ENCODE measurements at places on chromosomes 1 and 21.

GRCh38 chr1:173337126-173337525 lies 130.0 kb upstream of the TNFSF4 start:
- no peak for DNase-seq

DNA sequence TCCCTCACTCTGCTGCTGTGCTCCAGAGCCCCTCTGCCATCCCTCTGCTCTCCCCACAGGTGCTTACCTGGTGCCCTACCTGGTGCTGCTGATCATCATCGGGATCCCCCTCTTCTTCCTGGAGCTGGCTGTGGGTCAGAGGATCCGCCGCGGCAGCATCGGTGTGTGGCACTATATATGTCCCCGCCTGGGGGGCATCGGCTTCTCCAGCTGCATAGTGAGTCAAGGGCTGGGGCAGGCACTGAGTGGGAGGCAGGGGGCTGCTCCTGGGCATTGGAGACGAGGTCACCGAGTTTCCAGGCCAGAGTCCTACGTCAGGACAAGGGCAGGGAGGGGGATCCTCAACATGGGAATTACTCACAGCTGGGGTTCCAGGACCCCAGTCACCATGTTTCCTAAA lies 21.7 kb downstream of the SLC6A17 start:
- no peak for DNase-seq

- no peak for DNase-seq
These were observed 70.4 kb upstream of the SSBP3 start for GRCh38 chr1:54476530-54477109.

GRCh38 chr1:58396150-58396549 lies 150.4 kb downstream of the OMA1 start:
- no peak for DNase-seq

GRCh38 chr1:152461544-152461943 lies 47.5 kb upstream of the CRNN start:
- DNase-seq, result peak; percentile 65

GRCh38 chr21:39048064-39048463 lies 135.2 kb downstream of the PSMG1 start:
- DNase-seq, result no peak

GRCh38 chr1:154726443-154726842 lies 118.5 kb upstream of the ADAR start:
- peak; percentile 24 for DNase-seq

- no peak for DNase-seq
These were observed 7.5 kb upstream of the LEPR start for GRCh38 chr1:65412984-65413375.

DNA sequence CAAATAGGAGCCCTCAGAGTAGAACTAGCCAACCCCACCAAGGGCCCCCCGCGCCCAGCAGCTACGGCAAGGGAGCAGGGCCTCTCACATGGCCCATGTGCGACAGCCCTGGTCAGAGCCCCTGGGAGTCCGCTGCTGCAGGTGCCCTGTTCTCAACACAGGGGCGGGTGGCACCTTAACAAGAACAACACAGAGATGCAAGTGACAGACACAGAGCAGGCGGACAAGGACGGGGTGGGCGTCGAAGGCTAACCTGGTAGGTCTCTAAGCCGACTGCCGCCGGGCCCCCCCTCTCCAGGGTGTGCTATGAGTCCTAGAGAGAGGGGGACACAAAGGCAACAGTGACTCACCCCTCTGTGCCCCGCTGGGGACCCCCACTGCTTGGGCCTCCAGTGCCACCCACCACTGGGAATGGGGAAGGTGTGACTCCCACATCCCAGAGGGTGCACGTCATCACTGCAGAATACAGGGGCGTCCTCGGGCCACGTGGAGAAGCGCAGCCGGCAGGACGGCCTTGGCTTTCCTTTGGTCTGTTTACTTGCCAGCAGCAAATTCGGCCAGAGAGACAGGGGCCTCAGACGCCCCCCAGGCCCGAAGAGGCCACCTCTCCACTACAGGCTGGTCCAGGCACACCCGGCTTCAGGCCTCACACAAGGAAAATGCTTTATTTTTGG lies 44.8 kb downstream of the PRDM15 start:
- no peak for DNase-seq

- DNase-seq, result no peak
These were observed 166.3 kb upstream of the NR5A2 start for GRCh38 chr1:199861020-199861795.

DNA sequence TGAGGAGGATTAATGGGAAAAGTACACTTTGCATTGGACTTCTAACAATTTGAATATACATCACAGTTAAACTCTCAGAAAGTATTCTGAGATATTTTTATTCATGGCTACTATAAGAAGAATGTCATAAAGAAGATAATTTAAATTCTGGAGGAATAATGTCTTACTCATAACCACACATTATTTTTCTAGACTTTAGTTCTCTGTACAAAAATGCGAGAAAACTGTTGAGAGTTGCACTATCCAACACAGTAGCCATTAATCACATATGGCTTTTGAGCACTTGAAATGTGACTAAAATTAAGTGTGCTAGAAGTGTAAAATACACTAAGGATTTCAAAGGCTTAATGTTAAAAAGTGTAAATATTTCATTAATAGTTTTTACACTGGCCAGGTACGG lies 53.8 kb downstream of the CRB1 start:
- DNase-seq, result no peak

DNA sequence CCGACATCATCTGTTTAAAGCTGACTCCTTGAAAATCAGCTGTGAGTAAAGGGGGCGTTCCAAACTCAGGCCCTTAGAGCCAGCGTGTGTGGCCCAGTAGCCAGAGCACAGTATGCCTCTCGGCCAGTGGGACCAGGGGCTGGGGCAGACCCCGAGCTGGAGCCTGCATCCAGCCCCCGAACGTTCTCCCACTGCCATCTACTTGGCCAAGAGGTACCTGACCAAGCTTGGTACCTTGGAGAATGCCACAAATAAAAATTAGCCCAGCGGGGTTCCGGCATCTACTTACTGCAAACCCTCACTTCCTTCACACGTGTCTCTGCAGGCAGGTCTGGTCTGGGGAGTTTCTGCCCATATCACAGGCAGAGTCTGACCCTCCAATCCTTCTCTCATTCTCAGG lies 56.7 kb upstream of the COL6A2 start:
- no peak for DNase-seq

GRCh38 chr1:186315570-186315969 lies 59.5 kb downstream of the TPR start:
- DNase-seq, result no peak

- DNase-seq, result no peak
These were observed 483.3 kb upstream of the ADAMTS5 start for GRCh38 chr21:27450216-27450615.

- DNase-seq, result no peak
These were observed 18.7 kb downstream of the LPGAT1 start for GRCh38 chr1:211811848-211812247.

- DNase-seq, result peak; percentile 89
These were observed 24.9 kb upstream of the KCNA2 start for GRCh38 chr1:110630839-110631663.

- DNase-seq, result no peak
These were observed 9.8 kb downstream of the RAP1A start for GRCh38 chr1:111629190-111629954.

DNA sequence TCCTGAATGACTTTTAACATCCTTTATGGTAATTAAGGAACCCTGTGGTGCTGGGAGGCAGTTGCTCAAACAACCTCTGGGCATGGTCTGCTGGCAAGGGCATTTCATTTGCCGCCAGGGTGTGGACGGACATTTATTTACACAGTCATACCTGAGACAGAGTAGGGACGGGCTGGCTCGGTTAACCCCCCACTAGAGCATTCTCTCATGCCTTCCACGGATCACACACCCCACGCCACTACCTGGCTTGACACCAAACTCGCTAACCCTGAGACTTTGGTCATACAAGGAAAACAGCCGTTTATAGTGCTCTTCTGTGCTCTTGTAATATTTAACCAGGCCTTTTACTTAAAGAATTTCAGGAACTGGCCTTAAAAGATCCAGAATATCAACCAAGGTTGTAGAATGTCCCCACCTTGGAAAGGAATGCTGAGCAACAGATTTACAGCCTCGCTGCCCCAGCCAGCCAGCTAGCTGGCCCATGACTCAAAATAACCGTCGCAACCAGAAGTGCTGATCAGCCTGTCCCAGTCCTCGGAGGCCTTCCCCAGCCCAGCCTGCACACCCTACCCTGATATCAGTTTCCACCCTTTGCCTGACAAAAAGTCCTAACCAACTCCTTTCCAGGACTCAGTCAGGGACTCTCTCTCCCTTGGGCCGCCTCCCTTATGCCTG lies 6.5 kb upstream of the PDXK start:
- no peak for DNase-seq

GRCh38 chr1:11525151-11525505 lies 46.2 kb downstream of the DISP3 start:
- no peak for DNase-seq

- no peak for DNase-seq
These were observed 690.7 kb downstream of the NCAM2 start for GRCh38 chr21:21688889-21689288.

DNA sequence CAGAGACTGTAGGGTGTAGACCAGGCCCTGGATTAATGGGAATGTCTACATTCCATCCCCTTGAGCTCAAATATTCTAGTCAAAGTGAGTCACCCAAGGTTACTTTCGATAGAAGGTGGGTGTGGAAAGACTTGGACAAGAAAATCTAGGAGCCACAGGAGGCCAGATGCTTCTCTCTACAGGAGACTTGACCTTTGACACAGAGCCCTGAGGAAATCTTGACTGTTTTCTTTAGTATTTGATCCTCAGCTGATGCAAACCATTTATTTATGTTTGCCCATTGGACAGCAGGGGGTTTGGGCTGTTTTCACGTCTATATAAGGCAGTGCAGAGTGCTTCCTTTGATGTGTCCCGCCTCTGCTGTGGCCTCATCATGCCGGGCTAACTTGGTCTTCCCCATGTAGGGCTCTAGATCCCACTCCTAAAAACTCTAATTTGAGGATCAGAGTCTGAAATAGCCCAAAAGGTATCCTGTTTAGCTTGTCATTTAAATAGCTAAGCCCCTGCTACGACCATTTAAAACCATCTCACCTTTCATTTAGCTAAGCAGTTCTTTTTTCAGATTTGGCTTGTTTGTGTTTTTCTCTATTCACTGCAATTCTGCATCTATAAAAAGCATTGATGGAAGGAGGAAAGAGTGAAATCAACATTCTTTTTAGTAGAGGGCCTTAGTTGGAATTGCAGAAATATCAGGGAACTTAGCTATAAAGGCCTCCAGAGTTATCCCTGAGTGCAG lies 15.5 kb upstream of the MAP3K7CL start:
- no peak for DNase-seq

GRCh38 chr1:86461482-86461881 lies 7.2 kb upstream of the CLCA1 start:
- no peak for DNase-seq

DNA sequence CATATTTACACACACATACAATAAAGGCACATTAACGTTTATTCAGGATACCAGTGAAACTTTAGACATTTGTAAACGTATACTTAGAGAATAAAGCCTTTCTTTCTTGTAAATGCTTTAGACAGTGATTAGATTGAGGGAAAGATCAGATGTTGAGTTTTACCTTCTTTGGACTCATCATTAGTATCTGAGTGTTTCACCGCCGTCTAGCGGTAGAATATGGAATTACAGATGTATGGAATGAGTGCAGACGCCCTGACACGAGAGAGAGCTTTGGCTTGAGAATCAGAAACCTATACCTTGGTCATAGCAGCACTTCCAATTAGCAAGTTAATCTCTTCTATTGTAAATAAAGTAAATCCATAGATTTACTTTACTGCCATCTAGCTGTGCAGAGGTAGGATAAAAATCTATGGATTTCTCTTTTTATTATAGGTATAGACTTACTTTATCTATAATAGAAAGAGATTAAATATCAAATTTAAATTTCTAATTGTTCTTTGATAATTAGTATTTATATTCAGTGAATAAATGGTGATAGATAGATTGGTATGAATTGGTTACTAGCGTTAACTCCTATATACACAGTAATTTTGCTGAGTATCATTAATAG lies 12.6 kb downstream of the FLG2 start:
- DNase-seq, result peak; percentile 65

- no peak for DNase-seq
These were observed 2.1 kb downstream of the PTGS2 start for GRCh38 chr1:186678155-186678554.

GRCh38 chr1:96075704-96076455 lies 645.7 kb upstream of the PTBP2 start:
- DNase-seq, result no peak

DNA sequence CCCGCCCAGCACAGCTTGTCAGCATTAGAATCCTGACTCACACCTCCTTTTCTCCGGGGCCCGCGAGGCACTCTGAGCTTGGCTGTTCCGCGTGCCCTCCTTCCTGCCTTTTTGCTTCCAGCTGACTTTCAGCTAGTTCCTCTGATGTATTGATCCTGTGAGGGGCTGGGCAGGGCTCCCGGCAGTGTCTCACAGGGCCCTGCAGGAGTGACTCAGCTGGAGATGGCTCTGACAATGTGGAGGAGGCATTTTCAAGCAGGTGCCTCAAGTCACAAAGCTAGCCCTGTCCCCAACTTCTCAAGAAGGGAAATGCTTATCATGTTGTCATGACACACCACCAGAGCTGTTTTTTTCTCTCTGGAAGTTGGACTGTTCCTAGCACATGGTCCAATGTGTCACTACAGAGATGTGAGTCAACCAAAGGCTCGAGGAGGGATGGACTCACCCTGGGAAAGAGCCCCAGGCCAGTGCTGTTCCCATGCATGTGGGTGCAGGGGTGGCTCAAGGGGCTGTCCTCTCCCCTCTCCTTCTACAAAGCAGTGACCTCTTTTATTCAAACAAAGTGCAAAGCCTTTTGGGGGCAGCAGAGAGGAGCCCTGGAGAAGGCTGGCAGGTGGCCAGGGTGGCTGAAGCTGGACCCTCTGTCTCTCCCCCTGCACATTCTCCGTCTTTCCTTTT lies 30.6 kb downstream of the SYT6 start:
- DNase-seq, result no peak

DNA sequence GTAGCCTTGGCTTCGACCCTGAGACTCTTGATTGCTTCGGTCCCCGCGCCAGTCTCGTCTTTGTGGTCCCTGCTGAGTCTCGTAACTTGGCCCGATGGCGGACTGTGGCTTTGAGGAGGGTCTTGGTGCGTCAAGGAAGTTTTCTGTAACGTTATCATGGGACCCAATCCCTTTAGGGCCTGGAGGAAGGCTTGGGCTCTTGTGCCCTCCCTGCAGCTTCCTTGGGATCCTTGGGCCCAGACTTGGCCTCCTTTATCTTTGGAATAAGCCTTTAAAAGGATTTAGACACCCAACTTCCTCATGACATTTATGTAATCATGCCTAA lies 371 bp downstream of the ZMPSTE24 start:
- no peak for DNase-seq

DNA sequence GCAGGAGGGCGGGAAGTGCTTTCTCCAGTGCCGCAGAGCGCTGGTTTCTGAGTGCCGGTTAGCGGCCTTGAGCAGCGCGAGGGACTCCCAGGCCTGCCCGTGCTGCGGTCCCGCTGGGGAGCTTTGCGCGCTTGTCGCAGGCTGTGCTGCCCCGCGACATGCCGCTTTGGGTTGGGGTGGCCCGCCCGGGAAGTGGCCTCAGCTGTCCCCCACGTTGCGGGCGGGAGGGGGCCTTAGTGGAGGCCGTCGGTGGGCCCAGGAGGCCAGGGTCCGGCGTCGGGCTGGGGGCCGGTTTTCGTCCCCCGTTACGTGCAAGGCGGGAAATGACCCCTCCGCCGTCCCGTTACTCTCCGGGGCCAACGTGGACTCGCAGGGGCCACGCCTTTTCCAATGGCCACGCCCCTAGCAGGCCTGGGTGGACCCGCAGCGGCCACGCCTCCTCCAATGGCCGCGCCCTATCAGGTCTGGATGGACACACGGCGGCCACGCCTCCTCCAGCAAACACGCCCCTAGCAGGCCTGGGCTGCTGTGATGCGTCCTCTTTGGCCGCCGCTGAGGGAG lies 977 bp upstream of the C1orf174 start:
- peak; percentile 89 for DNase-seq

GRCh38 chr1:234488054-234489006 lies 9.4 kb upstream of the TARBP1 start:
- DNase-seq, result peak; percentile 43

All from stimulated activated CD4-positive, alpha-beta T cell treated with anti-CD3 and anti-CD28 coated beads, Interleukin-4, amount 100 ng/mL, for 24 hours (primary cell).